ENCODE measurements at places on chromosomes 4 and X. TPM values are rescaled to one million over a fixed set of nuclear protein-coding genes. Genes with fewer than 3 reads are reported as not detected.

- no peak overlapping the region for H3K4me3 ChIP-seq
- H3K27ac ChIP-seq = no peak overlapping the region
- no peaks in the 10 kb centered on the region for H3K36me3 ChIP-seq
- H3K27me3 ChIP-seq = no peaks in the 10 kb centered on the region
- H3K4me1 ChIP-seq = no peaks in the 10 kb centered on the region
These were observed 17.5 kb upstream of the JAKMIP1 start for GRCh38 chr4:6217716-6218381.

GRCh38 chrX:10310511-10310910 lies 153.7 kb downstream of the CLCN4 start:
- peaks cover 2% of the 10 kb centered on the region for H3K27me3 ChIP-seq
- no peak for DNase-seq
- no peak overlapping the region for H3K27ac ChIP-seq

DNA sequence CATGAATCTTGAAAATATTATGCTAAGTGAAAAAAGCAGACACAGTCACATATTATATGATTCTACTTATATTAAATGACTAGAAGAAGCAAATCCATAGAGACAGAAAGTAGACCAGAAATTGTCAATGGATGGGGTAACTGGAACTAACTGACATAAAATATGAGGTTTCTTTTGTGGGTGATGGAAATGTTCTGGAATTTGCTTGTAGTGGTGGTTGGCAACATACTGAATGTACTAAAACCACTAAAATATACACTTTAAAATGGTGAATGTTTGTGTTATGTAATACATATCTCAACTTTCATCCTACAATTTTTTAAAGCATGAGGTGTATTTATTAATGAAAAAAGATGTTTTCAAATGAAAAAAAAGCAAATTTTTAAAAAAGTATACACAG lies 14.7 kb downstream of the CNOT6L start:
- no peaks in the 10 kb centered on the region for H3K36me3 ChIP-seq
- no peaks in the 10 kb centered on the region for H3K27me3 ChIP-seq
- H3K4me3 ChIP-seq = no peak overlapping the region
- H3K27ac ChIP-seq = no peak overlapping the region
- peaks cover 20% of the 10 kb centered on the region for H3K4me1 ChIP-seq

Gene CPZ
- total RNA-seq = 3.0 TPM

Gene RAB40AL
- total RNA-seq = not detected

DNA sequence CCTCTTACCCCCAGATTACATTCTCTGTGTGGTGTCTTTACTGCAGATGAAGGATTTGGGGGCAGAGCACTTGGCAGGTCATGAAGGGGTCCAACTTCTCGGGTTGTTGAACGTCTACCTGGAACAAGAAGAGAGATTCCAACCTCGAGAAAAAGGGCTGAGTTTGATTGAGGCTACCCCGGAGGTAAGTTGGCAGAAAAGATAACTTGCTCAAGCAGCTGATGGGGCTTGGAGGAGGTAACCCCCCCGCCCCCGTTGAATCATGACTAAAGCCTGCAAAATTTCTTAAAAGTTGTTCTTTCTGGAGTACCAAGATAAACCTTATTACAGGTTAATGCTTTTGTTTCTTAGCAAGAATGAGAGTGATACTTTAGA lies 1.5 kb downstream of the CCNG2 start:
- H3K27ac ChIP-seq = peak overlapping the region; percentile 86
- peaks cover 35% of the 10 kb centered on the region for H3K4me1 ChIP-seq
- H3K4me3 ChIP-seq = peak overlapping the region; percentile 94

GRCh38 chrX:12447448-12448064 lies 309.3 kb downstream of the FRMPD4 start:
- peaks cover 59% of the 10 kb centered on the region for H3K4me1 ChIP-seq
- no peaks in the 10 kb centered on the region for H3K27me3 ChIP-seq
- no peaks in the 10 kb centered on the region for H3K36me3 ChIP-seq
- H3K27ac ChIP-seq = peak overlapping the region; percentile 90
- peak overlapping the region; percentile 49 for H3K4me3 ChIP-seq

DNA sequence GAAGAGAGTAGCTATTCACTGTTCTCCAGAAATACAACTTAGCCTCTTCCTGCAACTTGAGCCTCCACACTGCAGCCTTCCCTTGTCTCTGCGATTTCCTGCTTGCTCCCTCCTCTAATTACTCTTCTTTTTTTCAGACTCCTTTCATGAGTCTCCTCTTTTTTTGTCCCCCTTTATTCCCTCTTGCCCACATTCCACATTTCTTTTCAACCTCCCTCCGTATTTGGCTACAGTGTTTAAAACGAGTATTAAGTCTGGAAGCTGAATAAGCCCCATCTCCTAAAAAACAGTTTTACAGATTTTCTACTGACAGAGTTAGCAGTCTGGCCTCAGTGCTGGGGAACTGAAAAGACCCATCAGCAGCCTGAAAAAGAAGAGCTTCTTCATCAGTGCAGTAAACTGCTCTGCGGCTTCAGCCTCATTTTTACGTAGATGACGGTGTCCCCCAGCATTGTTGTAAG lies 141.5 kb downstream of the TENM3 start:
- peaks cover 13% of the 10 kb centered on the region for H3K36me3 ChIP-seq
- peaks cover 7% of the 10 kb centered on the region for H3K4me1 ChIP-seq
- no peak for DNase-seq
- H3K4me3 ChIP-seq = no peak overlapping the region
- H3K27me3 ChIP-seq = peaks cover 2% of the 10 kb centered on the region
- no peak overlapping the region for H3K27ac ChIP-seq

DNA sequence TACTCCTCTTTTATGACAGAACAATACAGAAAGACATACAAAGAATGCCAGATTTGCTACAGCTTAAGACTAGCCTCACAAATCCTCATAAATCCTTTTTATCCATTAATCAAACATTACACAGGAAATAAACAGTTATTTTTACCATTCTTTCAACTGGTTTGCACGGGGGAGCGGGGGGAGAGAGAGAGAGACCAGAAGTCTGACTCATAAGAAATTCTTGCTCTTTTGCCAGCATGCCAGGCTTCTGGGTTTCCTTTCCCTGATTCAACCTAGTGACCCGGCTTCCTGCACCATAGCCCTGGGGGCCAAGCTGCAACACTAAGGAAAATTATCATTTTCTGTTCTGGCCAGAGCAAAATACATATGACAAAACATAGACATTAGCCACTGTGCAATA lies 6.8 kb upstream of the RRAGB start:
- peak; percentile 50 for DNase-seq
- peak overlapping the region; percentile 39 for H3K4me3 ChIP-seq
- peaks cover 31% of the 10 kb centered on the region for H3K4me1 ChIP-seq
- H3K27me3 ChIP-seq = no peaks in the 10 kb centered on the region
- H3K36me3 ChIP-seq = no peaks in the 10 kb centered on the region

- peaks cover 31% of the 10 kb centered on the region for H3K4me1 ChIP-seq
- no peak overlapping the region for H3K4me3 ChIP-seq
- no peak for DNase-seq
- no peaks in the 10 kb centered on the region for H3K27me3 ChIP-seq
- H3K36me3 ChIP-seq = peaks cover 42% of the 10 kb centered on the region
- no peak overlapping the region for H3K27ac ChIP-seq
These were observed 179.0 kb downstream of the PTTG2 start for GRCh38 chr4:38139187-38139586.

Gene FGD1
- total RNA-seq = 16.2 TPM

Gene F9
- total RNA-seq = not detected

- no peak overlapping the region for H3K27ac ChIP-seq
- no peaks in the 10 kb centered on the region for H3K27me3 ChIP-seq
- no peak overlapping the region for H3K4me3 ChIP-seq
- no peaks in the 10 kb centered on the region for H3K4me1 ChIP-seq
- no peak for DNase-seq
- no peaks in the 10 kb centered on the region for H3K36me3 ChIP-seq
These were observed 1614.9 kb downstream of the ARAP2 start for GRCh38 chr4:34629451-34629850.

- H3K4me3 ChIP-seq = no peak overlapping the region
- no peaks in the 10 kb centered on the region for H3K36me3 ChIP-seq
- H3K27me3 ChIP-seq = peaks cover 6% of the 10 kb centered on the region
- DNase-seq = no peak
- H3K27ac ChIP-seq = no peak overlapping the region
These were observed 4.0 kb downstream of the HERC6 start for GRCh38 chr4:88382621-88383020.

GRCh38 chrX:120271218-120271617 lies 20.6 kb downstream of the ZBTB33 start:
- H3K27me3 ChIP-seq = peaks cover 9% of the 10 kb centered on the region
- no peaks in the 10 kb centered on the region for H3K4me1 ChIP-seq
- no peak for DNase-seq
- H3K27ac ChIP-seq = no peak overlapping the region
- no peak overlapping the region for H3K4me3 ChIP-seq

Measured in HFFc6 (cell line).